ENCODE measurements at places on chromosomes 3 and 15.

GRCh38 chr3:123341-123740 is 73.2 kb upstream of the CHL1 start:
- no peak for DNase-seq

DNA sequence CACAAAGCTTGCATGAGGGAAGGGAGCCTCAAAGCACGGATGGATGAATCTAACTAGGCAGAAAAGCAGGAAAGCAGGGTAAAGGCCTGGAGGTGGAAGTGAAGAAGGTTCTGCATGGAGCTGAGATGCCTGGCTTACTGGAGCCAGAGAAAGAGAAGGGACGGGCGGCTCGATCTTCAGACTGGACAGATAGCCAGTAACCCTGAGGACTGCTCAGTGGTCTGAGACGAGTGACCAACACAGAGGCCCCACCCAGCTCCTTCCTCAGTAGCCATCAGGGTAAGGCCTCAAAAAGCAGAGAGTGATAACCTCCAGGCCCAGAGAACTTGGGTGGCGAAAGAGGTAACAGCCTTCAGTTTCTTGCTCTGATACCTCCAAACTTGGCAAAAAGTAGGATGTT is 6.4 kb downstream of the CLN6 start:
- no peak for DNase-seq

DNA sequence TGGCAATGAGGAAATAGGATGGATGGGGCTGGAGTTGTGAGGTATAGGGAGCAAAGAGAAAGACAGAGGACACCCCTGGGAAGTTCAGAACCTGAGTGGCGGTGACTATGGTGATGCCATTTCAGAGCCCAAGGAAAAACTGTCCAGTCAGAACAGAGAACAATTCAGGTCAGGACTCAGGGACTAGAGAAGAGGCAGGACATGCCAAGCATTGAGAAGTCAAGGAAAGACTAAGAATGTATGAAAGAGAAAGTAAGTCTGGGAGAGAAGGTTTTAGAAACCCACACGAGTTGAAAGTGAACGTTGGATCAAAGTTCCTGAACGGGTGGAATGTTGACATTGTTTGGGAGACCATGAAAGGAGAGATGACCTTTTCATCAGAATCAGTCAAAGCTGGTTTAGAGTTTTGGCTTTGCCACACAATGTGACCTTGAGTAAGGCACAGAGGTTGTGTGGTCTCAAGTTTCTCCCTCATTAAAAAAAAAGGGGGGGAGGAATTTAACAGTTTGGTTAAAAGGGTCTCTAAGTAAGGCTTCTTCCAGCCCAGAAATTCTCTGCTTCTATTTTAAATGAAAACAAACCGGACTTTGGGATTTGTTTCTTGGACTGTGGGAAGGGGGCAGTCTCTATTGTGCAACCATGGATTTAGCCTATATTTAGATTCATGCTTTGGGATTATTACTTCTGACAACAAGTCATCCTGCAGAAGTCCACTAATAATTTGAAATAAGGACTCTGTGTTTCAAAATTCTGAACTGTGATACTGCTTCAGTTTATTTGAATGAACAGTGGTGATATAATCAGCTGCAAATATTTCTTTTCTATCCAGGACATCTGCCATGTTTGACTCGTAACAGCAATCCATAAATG is 315.9 kb upstream of the TBL1XR1 start:
- DNase-seq, result no peak

- no peak for DNase-seq
Observed at GRCh38 chr15:74662064-74662860, 33.6 kb downstream of the EDC3 start.

DNA sequence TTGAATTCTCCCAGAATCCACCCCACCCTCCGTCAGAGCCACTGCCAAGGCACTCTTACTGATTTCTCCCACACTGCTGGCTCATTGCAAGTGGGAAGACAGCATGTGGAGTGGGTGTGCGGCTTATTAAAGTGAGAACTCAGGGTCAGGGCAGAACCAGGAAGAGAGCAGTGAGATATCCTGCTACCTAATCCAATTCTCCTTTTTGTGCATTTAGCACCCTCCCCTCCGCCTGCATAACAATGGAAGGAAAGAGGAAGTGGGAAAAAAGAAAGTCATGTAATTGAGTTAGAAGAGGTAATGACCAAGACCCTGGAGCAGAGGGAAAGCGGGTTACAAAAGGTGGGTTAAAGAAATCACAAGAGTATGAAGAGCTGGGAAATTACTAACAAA is 27.8 kb upstream of the PIK3CB start:
- no peak for DNase-seq

DNA sequence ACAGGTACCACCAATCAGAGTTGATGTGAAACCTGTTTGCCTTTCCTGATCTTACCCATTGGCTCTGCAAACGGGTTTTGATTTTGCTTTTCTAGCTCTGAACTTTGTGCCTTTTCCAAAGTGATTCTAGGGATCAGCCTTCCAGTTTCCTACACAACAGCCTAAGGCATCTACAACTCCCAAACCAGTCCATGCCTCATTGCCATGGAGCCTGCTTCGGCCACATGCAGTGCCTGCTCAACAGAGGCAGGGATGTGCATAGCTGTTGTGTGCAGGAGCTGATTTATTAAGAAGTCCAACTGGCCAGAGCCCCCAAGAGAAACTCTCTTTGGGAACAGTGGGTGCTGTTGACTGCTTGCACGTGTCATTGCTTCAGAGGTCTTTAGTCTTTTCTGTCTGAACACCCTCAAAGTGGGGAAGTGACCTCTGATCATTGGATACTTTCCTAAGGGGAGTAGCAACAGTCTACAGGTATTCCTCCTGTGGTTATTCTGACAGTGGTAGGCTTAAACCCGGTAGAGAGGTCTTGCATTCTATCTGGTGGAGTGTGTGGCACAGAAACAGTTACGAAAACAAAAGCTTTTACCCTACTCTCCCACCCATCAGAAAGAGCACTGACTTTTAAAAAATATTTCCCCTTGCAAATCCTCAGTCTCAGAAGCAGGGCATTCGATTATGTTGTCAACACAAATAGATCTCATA is 36.6 kb upstream of the THSD4 start:
- no peak for DNase-seq

DNA sequence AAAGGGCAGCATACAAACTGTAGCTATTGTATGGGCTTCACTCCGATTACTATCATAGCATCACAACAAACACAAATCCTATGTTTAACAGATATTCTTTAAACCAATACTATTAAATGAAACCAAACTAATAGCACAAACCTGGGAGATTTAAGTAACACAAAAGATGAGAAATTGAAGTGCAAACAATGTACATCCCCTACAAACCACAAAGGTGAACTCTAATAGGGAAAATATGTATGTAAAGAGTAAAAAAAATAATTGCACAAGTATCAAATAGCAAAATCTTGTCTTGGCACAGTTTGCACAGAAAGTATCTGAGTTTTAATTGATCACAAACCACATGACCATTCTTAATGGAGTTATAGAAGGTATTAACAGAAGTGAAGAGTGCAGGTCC is 138.5 kb downstream of the CPNE4 start:
- no peak for DNase-seq

Measured in activated CD8-positive, alpha-beta T cell treated with anti-CD3 and anti-CD28 coated beads, Interleukin-2, amount 10 ng/mL, durations not matched to agents 7 days and 5 days (primary cell).